ENCODE measurements at places on chromosomes 2 and 18. TPM values are rescaled to one million over a fixed set of nuclear protein-coding genes. Genes with fewer than 3 reads are reported as not detected.

LYPD6 gene
- total RNA-seq: not detected

UPP2 gene
- total RNA-seq: not detected

SLC38A11 gene
- total RNA-seq: not detected

BOLL gene
- not detected for total RNA-seq

TSPYL6 gene
- not detected for total RNA-seq

CD8B gene
- total RNA-seq: 250 TPM

All from activated CD8-positive, alpha-beta memory T cell treated with anti-CD3 and anti-CD28 coated beads for 36 hours (primary cell).